ENCODE measurements at places on chromosomes 1 and 21.

DNA sequence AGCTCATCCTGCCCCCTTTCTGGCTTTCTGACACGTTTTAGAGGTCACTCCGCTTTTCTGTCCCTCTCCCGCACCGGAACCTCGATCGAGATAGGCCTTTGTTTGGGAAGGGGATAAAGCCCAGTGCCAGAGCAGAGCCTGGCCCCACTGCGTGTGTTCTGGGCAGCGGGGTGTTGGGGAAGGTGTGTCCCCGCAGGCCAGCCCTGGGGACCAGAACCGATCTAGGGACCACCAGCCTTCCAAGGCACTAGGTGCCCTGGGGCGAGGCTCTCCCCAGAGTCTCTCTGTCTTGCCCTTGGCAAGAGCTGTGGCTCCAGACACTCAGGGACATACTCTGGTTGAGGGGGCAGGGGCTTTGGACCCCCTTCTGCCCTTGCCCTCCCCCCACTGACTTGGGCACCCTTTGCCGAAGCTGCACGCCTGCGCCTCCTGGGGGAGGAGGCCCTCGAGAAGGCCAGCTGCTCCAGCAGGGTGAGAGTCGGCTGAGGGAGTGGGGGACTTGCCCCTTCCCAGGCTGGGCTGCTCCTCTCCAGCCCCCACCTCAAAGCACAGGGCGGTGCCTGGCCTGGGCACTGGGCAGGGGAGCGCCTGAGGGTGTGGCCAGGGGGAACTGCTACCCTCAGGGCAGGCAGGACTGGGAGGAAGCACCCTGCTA, 16.4 kb downstream of the PRXL2B start:
- DNase-seq = no peak

DNA sequence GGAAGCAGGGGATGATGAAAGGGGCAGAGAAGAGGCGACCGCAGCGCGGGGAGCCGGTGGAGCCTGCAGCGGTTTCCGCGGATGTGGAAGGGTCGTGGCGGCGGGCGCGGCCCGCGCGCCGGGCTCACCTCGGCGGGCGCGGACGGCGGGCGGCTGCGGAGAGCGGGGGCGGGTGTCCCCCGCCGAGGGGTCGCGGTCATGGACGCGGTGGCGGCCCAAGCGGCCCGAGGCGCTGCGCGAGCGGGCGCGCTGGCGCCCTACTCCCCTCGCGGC, 572 bp downstream of the LPGAT1 start:
- no peak for DNase-seq

DNA sequence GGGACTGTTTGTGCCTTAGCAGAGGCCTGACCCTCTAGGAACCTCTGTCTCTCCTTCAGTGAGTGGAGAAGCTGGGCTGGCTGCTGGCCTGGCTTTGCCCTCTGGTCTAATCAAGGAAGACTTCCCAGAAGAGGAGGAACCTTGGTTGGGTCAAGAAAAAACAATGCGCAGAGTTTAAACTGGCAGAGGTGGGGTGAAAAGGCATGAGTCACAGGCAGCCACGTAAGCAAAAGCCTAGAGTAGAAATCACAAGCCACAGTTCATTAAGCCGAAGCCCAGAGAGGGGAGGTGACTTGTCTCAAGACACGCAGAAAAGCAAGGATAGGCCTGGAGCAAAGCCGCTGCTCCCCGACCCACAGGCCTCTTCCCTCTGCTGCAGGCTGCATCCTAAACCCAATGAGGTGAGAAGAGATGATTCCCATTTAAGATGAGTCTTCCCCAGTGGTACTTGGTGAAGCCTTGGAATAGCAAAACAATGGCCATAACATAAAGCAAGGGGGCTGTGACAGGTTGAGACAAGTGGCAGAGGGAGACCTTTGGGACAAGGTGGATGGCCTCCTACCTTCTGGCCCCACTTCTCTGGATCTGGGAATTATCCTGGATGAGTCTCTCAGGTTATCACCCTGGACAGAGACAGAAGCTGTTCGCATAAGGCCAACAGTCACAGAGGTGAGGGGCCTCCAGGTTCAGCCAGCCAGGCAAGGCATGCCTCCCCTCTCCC, 7.7 kb downstream of the PDZK1IP1 start:
- no peak for DNase-seq

DNA sequence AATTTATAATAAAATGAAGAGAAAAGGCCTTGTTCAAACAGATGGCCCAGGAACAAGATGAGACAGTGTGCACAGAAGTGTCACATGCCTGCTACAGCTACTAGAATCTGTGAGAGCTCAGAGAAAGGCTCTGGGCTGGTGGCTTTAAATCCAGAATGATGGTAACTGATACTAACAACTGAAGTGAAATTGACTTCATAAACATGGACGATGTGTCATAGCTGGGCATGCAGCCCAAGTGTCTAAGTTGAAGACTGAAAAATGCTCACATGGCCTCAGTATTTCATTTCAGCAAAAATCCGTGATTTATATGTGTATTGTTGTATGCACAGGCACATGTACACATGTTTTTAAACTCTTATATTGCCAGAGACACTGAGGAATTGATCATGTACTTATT, 208.3 kb upstream of the RUNX1 start:
- no peak for DNase-seq

DNA sequence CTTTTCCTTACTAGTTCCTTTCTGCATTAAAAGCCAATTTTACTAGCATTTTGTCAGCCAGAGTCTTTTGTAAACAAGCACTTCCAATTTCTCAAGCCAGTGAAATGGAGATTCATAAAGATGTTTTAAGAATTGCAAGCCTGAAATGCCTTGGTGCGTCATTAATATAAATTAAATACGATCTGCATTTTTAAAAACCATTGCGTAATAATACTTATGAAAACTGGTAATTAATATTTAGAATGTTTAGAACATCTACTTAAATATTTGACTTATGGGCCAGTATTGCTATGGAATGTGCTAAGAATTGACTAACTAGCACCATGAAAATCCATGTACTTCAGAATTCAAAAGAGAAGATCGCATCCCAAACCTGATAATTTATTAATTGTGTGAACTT, 89.1 kb upstream of the PROX1 start:
- no peak for DNase-seq

GRCh38 chr1:25090707-25091422, 141.4 kb downstream of the SYF2 start:
- no peak for DNase-seq

DNA sequence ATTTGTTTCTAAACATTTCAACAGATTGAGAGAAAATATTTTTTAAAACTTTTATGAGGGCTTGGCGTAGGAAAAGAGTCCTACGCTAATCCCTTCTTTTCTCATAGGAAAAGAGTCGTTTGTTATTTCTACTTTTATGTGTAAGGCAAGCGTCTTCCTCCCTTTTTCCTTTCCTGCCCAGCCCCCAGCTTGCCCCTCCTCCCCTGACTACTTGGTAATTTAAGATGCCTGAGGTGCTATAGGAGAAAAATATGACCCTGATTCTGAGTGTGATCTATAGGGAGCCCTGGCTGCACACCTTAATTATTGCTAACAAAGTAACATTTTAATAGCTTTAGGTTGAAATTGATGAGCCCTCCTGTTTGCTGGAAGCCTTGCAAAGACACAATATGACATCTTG, 373.6 kb downstream of the PBX1 start:
- DNase-seq = no peak

- DNase-seq = no peak
These were observed 16.9 kb upstream of the VANGL1 start for GRCh38 chr1:115624859-115625258.

GRCh38 chr1:84269306-84269705, 32.2 kb upstream of the SAMD13 start:
- DNase-seq = no peak

DNA sequence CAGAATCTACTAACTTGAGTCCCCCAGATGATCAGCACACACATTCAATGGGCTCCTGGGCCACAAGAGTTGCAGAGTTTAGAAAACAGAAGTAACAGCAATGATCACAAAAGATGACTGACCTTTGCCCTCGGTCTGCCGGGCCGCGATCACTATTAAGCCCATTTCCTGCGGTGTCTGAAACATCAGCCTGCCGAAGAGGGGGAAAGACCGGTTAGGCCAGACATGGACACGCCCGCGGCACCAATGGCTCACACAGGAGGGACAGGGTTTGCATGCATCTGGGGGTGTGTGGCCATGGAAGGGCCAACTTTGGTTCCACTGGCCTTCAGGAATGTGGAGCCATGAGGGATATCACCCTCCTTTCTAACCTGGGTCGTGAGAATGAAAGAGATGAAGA, 68.2 kb downstream of the SIM2 start:
- no peak for DNase-seq

DNA sequence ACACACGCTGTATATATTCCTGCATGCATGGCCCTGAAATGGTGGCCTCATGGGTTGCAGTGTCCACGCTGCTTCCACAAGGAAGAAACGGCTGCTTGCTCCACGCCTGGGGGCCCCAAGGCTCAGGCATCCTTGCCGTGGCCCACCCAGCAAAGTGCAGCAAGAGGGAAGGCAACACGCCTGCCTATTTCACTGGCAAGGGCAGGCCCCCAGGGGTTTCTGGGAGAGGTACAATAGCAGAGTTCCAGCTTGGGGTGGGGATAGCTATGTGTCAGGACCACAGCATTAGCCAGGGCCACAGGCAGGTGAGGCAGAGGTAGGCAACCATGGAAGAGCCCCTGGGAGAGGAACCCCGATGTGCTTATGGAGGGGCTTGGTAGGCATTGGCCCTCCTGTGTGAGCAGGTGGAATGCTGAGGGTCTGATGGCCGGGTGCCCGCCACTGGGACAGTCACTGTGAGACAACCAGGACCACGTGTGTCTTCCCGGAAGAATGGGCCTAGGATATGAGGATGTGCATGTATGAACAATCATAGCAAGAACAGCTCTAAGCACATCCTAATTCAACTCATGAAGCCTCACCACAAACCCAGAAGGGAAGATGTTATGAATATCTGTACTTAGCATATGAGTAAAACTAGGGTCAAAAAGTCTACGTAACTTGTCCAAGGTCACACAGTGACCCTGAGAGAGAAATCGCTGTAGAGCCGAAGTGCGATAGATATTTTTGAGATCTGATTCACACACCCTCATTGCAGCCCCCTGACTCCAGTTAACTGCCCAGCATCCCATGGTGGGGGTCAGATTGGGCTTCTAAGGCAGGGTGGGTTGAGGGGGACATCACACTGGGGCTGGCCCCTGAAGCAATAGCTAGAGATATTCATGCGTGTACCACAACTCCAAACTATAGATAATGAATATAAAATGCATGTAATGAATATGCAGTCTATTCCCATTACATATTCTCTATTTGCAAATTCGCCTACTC, 11.8 kb downstream of the TFF2 start:
- DNase-seq = no peak

- no peak for DNase-seq
These were observed 71.6 kb downstream of the RD3 start for GRCh38 chr1:211420389-211420788.

DNA sequence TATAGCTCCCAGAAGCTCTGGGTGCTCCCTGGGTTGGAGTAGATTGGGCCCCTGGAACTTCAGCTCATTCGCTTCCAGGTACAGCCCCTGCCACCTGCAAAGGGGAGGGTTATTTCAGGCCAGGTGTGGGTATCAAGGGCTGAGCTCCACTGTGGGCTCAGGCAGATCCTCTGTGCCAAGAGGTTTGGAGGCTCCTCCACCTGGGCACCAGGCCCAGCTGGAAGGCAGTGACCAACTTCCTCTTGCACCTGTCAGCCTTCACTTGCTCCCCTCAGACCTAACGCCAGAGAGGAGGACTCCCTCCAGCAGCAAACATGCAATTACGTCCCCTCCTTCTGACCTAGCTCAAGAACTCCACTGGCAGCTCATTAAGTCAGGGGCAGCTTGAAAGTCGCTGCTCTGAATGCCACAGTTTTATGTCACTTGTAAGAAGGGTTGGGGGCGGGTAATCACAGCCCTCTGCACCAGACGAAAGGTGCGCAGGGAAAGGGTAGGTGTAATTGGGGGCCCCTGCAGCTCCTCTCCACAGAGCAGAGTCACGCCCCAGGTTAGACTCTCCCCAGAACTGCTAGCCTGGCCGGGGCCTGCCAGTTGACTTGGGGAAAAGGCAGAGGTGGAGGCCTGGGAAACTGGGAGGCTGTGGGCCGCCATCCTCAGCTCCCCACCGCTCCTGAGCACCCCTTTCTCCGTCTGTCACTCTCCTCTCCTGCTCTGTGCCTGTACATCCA, 125.0 kb upstream of the TMPRSS2 start:
- no peak for DNase-seq

- no peak for DNase-seq
These were observed 195.1 kb downstream of the CRB1 start for GRCh38 chr1:197463142-197463541.

- no peak for DNase-seq
These were observed 165.0 kb upstream of the VAMP3 start for GRCh38 chr1:7606096-7606495.

- DNase-seq = no peak
These were observed 190.2 kb downstream of the MATN1 start for GRCh38 chr1:30533141-30533540.

DNA sequence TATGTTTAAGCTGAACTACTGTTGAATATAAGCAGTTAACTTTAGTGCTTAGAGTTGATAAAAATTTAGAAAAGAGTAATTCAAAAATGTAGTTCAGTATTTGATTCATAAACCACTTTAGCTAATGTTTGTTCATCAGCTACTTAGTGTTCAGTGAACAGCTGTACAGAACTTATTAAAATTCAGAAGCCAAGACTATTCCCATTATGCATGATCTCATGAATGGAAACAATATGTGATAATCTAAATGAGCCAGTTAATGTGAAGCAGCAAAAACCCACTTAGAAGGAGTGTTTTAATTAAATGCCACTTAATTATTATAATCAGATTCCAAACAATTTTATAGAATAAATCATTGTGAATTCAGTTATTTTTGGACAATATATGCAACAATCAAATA, 92.9 kb upstream of the NEGR1 start:
- no peak for DNase-seq

DNA sequence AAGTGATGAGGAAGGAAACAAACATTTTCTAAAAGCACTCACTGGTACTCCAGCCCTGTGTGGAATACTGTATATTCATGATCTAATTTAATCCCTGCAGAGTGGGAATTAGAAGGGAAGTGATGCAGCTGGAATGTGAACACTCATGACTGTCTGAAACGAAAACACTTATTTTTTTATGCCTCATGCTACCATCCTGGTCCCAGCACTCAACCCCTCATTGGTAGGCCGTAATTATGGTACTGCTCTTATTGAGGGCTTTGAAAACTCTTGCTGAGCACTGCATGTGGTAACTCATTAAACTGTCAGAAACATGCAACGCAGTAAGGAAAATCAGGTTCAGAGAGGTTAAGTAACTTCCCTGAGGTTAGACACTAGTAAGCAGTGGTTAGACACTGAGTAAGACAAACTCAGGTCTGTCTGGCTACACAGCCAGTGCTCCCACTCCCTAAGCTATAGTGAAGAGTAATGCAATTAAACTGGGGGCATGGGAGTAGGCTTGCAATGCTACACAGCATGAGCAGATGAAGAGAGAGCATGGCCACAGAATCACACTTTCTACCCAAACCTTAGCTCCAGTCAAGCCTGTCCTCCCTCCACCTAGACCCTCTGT, 17.3 kb upstream of the TNFSF4 start:
- DNase-seq = no peak

- DNase-seq = no peak
These were observed 63.2 kb downstream of the IER5 start for GRCh38 chr1:181151378-181152326.

- DNase-seq = no peak
These were observed 65.7 kb downstream of the RUNX3 start for GRCh38 chr1:24864370-24864777.

GRCh38 chr1:71583756-71584155, 502.9 kb upstream of the ZRANB2 start:
- no peak for DNase-seq
